ENCODE measurements at places on chromosomes 2 and 18.
A peak's percentile ranks its signal among the peaks of the same experiment; 100 is the strongest.

- DNase-seq = no peak
These were observed 345.6 kb downstream of the AKAIN1 start for GRCh38 chr18:4851301-4851976.

- no peak for DNase-seq
These were observed 172.7 kb upstream of the NOL4 start for GRCh38 chr18:34397286-34397896.

DNA sequence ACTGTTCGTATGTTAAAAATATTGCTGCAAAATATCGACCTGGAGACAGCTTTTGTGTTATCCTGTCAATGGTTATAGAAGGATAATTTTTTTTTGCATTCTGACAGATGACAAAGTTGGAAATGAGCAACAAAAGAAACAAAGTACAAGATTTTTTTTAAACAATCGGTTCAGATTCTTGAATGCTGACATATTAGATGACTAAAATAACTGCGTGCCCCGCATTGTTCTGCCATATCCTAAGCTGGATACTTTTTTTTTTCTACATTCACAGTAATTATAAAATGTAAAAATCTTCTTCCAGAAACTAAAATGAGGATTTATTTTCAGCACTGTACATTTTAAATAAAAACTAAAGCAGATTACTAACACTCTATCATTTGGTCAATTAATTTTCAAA is 67.1 kb downstream of the ABCG8 start:
- DNase-seq = no peak

DNA sequence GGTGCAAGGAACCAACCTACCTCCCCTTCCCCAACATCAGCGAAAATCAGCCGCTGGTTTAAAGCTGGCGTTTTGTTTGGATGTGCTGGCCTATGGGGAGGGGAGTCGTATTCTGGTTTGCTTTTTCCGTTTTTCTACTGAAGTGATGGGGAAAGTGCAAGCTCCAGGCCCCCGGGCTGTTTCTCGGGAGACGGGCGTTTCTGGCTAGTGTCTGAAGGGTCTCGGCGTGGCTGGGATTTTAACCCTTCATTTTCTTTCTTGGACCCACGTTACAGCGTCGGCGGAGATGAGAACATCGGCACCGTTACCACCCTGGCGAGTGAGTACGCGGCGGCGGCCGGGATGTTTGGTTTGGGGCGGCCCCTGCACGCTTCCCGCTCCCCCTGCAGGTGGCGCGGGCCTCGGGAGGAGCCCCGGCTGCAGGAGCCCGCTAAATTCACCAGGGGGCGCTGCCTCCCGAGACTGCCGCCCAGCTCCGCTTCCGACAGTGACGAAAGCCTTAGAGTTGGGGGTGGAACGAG is 70.7 kb downstream of the PLB1 start:
- DNase-seq = peak; percentile 80

DNA sequence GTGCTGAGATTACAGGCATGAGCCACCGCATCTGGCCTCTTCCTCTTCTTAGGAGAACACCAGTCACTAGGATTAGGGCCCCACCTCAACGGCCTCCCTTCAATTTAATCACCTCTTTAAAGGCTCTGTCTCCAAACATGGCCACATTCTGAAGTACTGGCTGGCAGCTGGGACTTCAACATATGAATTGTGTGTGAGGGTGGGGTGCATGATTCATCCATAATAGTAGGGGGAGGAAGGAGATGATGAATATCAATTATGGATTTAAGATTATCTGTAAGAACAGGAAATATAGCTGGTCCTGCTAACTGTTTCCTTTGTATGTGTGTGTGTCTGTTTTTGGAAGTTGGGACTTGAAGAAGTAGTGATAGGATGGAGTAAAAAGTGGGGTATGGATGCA is 14.7 kb upstream of the EPG5 start:
- no peak for DNase-seq

DNA sequence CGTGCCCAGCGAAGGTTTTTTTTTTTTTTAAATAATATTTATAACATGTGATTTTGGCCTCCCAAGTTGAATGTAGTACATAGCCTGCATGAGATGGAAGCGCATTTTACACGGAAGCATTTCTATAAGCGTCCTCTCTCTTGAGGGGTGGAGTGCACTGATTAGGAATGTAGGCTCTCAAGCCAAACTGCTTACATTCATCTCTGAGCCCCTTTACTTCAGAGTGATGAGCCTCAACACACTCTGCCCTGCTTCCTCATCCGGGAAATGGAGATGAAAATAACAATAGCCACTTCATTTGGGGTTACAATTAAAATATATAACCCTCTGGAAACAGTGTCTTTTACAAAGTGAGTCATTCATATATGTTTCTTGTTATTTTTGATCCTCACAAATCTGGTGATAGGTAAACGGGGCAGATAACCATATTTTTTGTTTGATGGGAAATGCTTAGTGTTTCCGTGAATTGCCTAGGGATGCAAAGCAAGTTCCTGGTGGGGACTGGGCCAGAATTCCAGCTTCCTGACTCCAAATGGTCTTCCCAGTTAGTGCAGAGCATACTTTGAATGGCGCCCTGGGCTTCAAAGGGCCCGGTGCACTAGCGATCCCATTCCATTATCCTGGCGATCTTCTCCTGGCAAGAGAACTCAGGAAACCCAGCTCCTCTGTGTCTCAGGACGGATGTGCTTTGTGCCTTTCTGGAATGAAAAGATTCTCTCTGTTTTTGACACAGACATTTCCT is 124.3 kb downstream of the PIEZO2 start:
- no peak for DNase-seq

- DNase-seq = no peak
These were observed 107.6 kb upstream of the FZD7 start for GRCh38 chr2:201926067-201926466.

GRCh38 chr2:26925100-26925791 is 45.2 kb upstream of the MAPRE3 start:
- DNase-seq = no peak

GRCh38 chr2:7795778-7796563 is 878.8 kb downstream of the RNF144A start:
- no peak for DNase-seq

DNA sequence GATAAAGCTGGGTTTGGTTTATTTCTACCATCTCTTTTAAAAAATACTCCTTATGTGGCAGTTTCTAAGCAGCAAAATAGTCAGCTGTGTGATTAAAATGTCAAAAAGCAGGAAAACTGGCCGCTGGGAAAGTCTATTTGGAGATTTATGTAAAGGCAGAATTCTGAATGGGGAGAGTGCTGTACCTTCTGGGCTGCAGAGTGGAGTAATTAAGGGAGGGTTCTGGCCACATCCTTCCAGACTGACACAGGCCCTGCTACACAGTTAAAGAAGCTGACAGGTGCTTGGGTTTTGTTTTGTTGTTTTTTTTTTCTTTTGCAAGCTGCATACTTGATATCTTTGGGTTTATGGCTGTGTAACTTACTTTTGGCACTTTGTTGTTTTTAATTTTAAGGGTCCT is 157.2 kb downstream of the WDSUB1 start:
- no peak for DNase-seq

DNA sequence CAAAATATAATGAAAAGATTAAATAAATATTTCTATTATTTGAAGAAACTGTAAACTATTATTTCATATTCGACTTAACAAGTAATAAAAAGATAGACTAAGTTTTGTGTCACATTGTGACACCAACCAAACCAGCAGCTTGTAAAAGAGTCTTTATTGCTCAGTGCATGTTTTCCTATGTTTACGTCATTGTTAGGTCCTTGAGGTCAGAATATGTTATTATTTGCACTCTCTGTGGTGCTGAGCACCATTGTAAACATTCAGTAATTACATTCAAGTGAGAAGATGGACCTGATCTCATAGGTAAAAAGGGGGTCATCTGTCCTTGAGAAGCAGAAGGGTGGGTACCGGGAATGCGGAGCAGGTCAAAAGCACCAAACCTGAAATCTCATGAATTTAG is 1999.1 kb upstream of the CELF4 start:
- no peak for DNase-seq

DNA sequence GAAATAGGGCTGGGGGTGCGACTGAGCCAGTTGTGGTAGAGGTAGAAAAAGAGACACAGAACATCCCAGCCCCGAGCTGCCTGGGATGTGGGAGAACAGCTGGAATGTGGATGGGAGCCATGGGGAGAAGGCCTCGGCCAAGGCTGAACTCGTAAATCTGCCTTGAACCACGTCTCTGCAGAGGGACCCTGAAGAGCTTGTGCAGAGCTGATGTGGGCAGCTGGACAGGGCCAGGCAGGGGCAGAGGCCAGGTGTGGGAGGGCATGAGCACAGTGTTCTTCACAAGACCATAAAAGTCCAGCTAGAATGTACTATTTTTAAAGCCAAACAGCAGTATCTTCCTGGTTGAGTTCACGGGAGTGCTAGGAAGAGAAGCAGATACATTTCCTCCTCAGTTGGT is 5.7 kb downstream of the TCF23 start:
- no peak for DNase-seq

DNA sequence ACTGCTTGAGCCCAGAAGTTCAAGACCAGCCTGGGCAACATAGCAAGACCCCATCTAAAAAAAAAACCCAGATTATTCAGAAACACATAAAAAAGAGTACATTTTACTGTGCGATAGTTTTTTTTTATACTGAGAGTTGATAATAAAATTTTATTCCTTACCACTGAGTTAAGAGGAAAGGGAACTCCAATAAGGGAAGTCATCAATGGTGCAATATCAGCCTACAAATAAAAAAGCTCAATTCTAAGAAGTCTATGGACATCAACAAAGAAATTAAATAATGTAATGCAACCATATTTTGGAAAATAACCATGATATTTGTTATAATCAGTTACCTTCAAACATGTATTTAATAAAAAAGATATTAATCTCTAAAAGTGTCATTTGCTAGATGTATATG is 46.6 kb downstream of the PIGN start:
- DNase-seq = no peak

GRCh38 chr18:74081966-74082741 is 65.5 kb downstream of the FBXO15 start:
- peak; percentile 61 for DNase-seq

GRCh38 chr2:124678043-124678442 is 653.0 kb downstream of the CNTNAP5 start:
- DNase-seq = no peak

- DNase-seq = no peak
These were observed 60.1 kb upstream of the ACTR3 start for GRCh38 chr2:113829761-113830160.

DNA sequence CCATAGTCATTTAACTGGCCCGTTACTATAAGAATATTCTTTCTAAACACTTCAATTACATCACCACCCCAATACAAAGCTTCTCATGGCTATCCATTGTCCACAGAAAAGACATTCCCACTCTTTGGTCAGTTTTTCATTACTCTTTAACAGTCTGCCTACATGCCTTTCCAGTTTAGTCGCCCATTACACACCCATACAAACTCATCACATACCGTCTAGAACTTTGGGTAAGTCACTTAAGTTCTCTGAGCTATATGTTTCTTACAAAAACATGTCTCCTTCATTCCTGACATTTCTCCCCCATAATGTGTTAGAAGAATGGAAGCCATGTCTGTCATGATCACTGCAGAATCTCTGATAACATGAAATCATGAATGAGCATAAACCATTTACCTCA is 108.2 kb upstream of the STK17B start:
- DNase-seq = no peak

DNA sequence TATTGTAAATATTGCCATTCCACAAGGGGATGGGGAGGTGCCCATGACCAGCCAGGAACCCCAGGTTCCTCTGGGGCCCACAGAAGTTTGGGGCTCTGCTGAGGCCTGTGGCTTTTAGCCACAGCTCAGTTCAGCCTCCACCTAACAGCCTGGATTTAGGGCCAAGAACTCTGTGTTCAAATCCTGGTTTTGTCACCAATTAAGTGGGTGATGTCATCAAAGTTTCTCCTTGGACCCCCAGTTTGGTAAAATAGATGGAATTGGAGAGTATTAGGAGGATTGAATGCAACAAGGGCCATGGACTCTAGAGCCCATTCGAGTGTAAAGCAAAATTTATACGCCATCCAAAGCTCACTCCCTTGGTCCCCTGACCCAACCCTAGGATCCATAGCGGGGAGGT is 3.2 kb upstream of the FEV start:
- DNase-seq = no peak

DNA sequence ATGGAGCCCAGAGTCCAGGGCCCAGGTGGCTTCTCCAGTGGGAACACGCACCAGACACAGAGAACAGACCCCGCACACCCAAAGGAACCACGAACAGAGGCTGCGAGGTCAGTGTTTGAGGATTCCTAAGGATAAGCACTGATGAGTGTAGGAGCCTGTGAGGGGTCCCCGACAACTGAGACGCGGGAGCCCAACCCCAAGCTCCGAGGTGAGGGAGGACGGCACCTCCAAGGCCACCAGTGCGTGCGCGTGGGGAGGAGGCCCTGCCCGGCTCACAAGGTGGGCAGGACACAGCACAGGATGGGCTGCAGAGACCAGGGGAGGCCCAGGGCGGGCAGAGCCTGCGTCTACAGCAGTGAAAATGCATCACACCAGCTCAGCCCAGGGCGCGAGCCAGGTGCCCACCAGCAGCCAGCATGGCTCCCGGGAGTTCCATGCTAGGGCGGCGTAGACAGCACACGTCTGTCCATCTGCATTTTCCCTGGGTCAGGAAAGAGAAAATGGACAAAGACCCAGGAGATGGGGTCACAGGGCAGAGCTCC is 189.1 kb downstream of the EIPR1 start:
- no peak for DNase-seq

GRCh38 chr2:211141646-211142045 is 585.2 kb downstream of the CPS1 start:
- no peak for DNase-seq

- peak; percentile 88 for DNase-seq
These were observed at the start of gene EFHD1 for GRCh38 chr2:232633413-232634205. EFHD1 (plus strand) TSS chr2:232633604; CDS start chr2:232633705, 101 bp downstream.

GRCh38 chr18:10298346-10298745 is 156.1 kb upstream of the APCDD1 start:
- DNase-seq = no peak

GRCh38 chr18:4405965-4406364 is 49.1 kb downstream of the DLGAP1 start:
- DNase-seq = no peak

- DNase-seq = no peak
These were observed 83.5 kb downstream of the IRS1 start for GRCh38 chr2:226716126-226716525.

DNA sequence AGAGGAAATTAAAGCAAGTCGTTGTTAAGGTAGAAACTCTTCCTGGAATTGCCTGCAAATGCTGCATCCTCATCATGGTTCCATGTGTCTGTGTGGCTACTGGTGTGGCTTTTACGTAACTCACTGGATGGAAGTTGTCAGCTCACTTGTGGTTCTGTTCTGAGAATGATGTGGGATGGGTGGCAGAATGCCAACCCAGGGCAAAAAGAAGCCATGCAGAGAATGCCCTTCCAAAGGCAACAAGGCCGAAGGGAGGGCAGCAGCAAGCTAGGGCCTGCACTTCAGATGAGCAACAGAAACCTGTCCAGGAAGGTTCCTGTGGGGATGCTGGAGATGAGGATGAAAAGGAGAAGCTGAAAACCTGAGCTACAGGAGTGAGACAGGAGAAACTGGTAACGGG is 10.4 kb upstream of the NAPG start:
- DNase-seq = no peak

GRCh38 chr18:415617-416612 is 84.6 kb downstream of the COLEC12 start:
- DNase-seq = no peak

GRCh38 chr18:49573835-49574234 is 12.0 kb downstream of the LIPG start:
- no peak for DNase-seq

All from hippocampal formation (tissue), 2 donors.